ENCODE measurements at places on chromosomes 5 and 9.

- DNase-seq = no peak
Observed at GRCh38 chr5:6840136-6840793, 127.0 kb downstream of the TENT4A start.

- DNase-seq = no peak
Observed at GRCh38 chr5:80192507-80193241, 63.2 kb downstream of the SERINC5 start.

GRCh38 chr5:143338658-143339366 is 64.7 kb downstream of the NR3C1 start:
- no peak for DNase-seq

DNA sequence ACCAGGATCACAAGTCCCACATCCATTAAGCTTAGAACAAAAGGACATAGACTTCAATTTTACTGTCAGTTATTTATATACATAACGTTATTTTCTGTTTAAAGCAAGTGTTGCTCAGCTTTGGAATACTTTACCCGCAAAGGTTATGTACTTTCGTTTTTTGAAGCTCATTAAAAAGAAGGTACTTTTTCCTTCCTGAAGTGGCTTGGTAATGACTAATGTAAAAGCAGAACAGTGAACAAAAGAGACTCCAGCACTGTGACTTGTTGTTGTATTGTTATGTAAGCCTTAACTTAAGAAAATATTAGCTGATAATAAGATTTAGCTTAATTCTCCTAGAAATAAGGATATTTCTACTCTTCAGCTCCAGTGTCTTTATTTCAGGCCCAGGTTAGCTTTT is 97.3 kb upstream of the SLCO6A1 start:
- DNase-seq = no peak

GRCh38 chr9:73434826-73435225 is 283.2 kb downstream of the ANXA1 start:
- DNase-seq = no peak

- no peak for DNase-seq
Observed at GRCh38 chr5:107135391-107135790, 535.3 kb downstream of the EFNA5 start.

- no peak for DNase-seq
Observed at GRCh38 chr9:34575241-34575640, 14.3 kb downstream of the CNTFR start.
